ENCODE measurements at places on chromosomes 1 and 21.

DNA sequence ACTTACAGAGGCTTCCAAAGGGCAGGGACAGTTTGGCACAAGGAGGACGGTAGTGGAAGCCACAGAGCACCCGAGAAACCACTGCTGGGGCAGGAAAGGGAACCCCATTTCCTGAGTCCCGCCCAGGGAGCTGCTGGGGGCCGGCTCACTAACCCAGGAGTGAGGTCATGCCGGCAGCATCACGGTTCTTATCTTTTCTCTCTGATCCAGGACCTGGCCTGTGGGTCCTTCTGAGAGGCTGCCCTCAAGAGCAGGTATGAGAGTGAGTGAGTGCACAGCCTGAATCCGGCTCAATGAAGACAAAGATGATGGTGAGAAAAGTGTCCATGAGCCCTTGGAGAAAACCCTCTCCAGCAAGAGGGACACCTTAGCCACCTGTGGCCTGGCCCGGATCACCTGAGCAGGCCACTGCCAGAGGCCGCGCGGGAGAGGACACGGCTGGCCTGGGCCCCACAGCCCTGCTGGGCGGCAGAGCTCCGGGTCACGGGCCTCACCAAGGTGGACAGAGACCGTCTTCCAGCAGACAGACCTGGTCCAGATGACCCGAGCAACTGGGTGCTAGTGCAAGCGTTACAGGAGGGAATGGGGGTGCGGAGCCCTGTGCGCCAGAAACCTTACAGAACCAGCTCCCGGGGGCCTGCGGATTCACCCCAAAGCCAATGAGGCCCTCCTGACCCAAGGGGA, 94.9 kb downstream of the RIPK4 start:
- DNase-seq: no peak

DNA sequence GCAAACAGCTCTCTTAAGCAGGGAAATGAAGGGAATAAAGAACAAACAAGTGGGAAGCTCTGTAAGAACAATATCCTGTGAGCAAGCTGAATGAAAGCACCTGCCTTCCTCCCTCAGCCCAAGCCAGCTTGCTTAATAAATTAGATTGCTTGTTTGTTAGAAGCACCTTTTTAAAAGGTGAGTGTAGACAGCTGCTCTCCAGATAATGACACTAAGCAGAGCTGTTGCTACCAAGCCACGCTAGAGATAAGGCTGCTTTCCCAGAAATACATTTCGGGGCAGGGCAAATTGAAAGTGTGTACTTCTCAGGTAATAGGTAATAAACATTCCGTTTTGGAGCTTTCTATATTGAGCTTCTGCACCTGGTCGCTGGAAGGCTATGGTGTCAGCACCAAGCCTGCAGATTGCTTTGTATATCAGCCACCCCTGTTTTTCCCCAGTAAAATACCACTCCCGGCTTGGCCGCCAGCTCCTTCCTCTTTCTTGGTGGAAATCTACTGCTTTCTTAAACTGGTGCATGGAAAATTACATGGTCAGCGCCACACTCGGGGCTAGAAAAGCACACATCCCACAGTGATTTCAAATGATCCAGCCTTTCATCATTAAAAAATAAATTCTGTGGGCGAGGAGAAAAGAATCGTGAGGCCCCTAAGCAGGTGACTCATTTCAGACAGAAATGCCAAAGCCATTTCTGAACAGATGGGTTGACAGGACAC, 151.3 kb downstream of the ETS2 start:
- DNase-seq: no peak

- no peak for DNase-seq
These were observed 4.0 kb downstream of the AMPD2 start for GRCh38 chr1:109623601-109624161.

DNA sequence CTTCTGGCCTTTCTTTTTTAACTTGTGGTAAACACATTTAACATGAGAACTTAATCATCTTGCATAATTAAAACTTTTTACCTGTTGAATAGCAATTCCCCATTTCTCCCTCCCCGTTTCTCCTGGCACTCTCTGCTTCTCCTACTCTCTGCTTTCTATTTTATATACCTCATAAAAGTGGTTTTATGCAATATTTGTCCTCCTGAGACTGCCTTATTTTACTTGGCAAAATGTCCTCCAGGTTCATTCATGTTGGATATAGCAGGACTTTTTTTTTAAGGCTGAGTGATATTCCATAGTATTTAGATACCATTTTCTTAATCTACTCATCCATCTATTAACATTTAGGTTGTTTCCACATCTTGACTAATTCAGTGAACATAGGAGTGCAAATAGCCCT, 35.0 kb downstream of the BTG3 start:
- DNase-seq: no peak

- no peak for DNase-seq
These were observed 243.3 kb upstream of the JUN start for GRCh38 chr1:59027177-59027576.

DNA sequence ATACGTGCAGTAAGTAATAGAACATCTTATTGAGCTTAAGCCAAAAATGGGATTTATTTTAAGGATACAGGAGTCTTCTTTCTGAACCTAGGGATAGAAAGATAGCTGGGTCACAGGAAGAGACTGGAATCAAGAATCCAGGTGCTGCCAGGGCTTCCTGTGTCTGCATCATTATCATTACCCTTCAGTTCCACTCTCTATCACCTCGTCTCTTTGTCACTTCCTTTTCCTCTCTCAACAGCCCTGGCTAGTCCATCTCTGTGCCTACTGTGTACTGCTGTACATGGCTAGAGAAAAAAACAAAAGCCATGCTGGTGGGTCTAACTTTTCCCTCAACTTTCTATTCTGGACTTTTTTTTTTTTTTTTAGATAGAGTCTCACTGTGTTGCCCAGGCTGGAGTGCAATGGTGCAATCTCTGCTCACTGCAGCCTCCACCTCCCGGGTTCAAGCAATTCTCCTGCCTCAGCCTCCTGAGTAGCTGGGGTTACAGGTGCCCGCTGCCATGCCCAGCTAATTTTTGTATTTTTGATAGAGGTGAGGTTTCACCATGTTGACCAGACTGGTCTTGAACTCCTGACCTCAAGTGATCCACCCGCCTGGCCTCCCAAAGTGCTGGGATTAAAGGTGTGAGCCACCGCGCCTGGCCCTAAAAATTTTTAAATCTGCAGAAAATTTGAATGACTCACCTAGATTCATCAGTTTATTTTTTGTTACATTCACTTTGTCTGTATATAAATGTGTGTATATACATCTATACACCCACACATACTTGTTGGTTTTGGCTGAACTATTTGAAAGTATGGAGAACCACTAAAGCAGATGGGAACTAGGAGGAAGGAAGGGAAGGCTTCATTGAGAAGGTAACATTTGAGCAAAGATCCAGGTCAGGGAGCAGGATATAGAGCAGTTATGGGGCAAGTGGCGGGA, 31.9 kb downstream of the UBE4B start:
- DNase-seq: no peak

DNA sequence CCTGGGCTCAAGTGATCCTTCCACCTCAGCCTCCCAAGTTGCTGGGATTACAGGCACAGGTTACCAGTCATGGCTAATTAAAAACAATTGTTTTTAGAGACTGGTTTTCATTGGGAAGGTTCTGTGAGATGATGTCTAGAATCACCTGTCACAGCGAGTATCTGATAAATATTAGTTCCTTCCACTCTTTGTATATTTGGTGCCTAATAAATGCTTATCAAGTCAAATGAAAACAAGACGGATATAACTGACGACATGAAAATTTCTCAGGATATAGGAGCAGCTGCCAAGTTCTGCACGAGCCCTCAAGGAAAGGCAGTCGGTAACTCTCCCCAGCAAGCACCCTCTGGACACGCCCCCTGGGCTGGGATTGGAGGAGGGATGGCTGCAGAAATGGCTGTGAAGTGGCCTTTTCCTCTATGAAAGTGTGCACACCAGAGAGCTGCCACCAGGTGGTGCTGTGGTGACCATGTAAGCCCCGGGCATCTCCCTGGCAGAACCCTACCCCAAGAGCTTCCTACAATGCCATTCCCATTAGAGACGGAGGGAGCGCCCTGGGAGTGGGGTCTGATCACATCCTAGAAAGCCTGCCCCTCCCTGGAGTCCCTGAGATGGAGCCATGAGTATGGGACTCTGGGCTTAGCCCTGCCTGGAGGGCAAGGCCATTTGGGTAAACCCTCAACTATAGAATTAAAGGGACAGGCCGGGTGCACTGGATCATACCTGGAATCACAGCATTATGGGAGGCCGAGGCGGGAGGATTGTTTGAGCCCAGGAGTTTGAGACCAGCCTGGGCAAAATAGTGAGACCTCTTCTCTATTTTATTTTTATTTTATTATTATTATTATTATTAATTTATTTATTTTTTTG, 50.9 kb downstream of the HTR6 start:
- DNase-seq: peak; percentile 93

- no peak for DNase-seq
These were observed 7.7 kb upstream of the ATP1A1 start for GRCh38 chr1:116365353-116365780.

GRCh38 chr1:185520188-185520920, 203.3 kb upstream of the IVNS1ABP start:
- DNase-seq: no peak

- no peak for DNase-seq
These were observed 27.9 kb upstream of the ATP2B4 start for GRCh38 chr1:203598752-203599151.

GRCh38 chr1:20949871-20950590, 162.9 kb upstream of the HP1BP3 start:
- DNase-seq: no peak

DNA sequence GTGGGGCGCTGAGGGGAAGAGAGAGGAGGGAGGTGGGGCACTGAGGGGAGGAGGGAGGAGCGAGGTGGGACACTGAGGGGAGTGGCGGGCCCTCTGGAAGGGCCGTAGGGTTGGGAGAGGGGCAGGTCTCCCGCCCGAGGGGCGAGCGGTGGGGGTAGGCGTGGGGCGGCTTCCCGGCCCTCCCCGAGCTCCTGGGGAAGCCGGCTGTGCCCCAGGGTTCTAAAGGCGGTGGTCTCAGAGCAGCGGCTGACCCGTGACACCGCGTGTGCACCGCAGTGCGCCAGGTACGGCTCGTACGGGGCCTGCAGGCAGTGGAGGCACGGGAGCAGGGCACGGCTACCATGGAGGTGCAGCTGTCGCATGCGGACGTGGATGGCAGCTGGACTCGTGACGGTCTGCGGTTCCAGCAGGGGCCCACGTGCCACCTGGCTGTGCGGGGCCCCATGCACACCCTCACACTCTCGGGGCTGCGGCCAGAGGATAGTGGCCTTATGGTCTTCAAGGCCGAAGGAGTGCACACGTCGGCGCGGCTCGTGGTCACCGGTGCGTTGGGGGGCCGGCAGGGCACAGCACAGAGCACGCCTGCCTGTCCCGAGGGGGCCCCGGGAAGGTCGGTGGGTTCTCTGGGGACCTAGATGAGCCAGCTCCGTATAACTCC, 68.5 kb downstream of the OBSCN start:
- DNase-seq: no peak

DNA sequence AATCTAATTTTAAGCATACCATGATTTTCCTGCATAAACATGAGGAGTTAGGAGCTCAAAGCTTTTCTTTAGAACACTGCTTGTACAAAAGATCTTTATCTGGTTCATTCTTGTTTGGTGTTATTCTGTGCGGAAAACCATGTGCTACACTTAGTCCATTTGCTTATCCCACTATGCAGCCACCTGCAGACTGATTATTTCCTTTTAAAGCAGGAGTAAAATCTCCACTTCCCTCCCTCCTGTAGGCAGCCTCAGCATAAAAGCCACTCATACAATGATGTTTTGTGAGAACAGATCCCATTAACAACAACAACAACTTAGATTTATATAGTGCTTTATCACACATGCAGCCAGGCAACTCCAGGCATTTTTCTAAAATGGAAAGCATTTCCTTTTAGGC, 355.3 kb upstream of the NEGR1 start:
- DNase-seq: no peak

GRCh38 chr1:223794136-223794880, 51.4 kb downstream of the TP53BP2 start:
- DNase-seq: no peak

DNA sequence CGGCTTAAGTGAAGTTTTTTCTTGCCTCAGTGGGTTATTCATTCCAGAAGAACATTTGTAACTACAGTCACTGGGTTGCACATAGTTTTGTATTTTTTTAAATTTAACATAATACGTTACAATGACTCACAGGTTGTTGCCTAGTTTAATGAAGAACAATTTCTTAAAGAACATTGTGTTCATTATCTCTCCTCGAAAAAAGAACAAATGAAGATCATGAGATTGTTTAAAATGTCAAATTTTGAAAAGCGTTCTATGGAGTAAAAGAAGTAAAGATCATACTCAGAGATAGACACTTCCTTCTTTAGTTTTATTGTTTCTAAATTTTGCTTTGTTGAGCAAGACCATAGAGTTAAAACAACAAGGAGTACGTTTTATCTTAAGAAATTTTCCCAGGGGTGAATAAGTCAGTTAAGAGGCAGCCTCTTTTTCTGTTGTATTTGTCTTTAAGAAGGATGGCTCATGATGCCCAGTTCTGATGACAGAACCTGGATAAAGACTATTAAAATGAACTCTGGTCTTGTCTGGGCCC, 10.5 kb upstream of the SLAMF1 start:
- no peak for DNase-seq

DNA sequence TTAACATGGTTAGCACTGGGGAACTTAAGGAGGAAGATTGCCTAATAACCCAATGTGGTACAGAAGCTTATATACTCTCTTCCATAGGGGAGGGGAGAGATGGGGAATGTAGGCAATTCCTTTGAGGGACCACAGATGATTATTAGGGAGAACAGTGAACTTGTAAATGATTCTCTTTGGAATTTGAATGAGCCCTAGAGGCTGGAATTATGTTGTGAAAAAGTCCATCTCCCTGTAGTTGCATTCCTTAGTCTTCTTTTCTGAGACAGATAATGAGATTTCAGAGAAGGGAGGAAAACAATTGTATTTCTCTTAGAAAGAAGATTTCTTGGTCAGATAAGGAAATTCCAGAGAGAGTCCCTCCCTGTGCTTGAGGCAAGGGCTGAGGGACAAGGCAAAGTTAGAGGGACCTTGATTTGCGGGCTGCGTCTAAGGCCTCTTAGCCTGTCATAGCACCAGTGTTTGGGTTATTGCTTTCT, 89.0 kb upstream of the HMCN1 start:
- no peak for DNase-seq

DNA sequence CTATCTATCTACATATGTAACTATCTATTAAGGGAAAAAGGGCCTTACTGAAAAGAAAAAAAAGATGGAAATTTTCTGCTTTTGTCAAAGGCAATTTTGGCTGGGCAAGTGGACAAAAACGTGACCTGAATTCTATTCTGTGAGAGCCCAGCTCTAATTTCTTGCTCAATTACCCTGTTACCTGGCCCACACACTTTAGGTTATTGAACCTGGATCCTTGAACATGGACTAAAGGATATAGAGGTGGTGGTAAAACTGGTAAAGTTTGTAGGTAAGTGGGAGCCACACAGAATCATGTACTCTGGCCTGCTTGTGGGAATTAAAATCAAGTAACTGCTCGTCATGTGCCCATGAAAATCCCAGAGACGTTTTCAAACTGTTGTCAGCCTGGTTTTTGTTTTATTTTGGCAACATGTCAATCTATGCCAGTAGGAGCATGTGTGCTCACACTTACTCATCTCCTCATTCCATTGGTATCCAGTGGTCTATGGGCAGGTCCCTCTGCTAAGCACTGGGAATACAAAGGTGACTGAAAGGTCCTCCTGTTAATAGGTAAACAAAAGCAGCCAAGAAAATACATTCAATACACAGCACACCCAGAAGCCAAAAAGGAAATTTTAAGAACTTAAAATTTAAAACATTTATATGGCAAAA, 113.7 kb upstream of the WARS2 start:
- no peak for DNase-seq

- no peak for DNase-seq
These were observed 14.6 kb upstream of the NCF2 start for GRCh38 chr1:183604815-183605214.

- no peak for DNase-seq
These were observed 175.0 kb upstream of the TNR start for GRCh38 chr1:175918364-175918801.

GRCh38 chr1:21308847-21309652, 18.8 kb upstream of the ECE1 start:
- DNase-seq: no peak
